ENCODE measurements at places on chromosomes 7 and 10. TPM values are rescaled to one million over a fixed set of nuclear protein-coding genes. Genes with fewer than 3 reads are reported as not detected.

Gene MACC1
- polyA plus RNA-seq, result 5.6 TPM

Gene UBE2D1
- 7.8 TPM for polyA plus RNA-seq

Gene NEURL1
- polyA plus RNA-seq, result 0.10 TPM

Gene IDI2
- not detected for polyA plus RNA-seq

Gene UCN3
- not detected for polyA plus RNA-seq
